Ascending aorta (tissue), 2 donors: ENCODE measurements at places on chromosomes 3 and 15.

- no peak for DNase-seq
These were observed 13.7 kb downstream of the PAK6 start for GRCh38 chr15:40252438-40253166.

DNA sequence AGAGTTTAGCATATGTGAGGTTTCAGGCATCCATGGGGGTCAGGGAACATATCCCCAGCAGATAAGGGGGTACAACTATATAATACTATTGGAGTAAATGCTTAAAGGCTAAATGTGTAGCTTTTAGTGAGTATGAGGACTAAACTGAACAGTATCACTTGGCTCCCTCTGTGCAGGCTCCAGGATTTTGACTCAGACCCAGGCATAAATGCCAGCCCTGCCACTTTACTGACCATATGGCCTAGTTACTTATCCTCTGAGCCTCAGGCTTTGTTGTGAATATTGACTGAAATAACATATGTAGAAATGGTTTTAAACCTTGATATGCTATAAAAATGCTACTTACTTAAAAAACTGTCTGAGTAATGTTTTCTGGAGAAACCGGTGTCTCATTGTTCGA lies 151.6 kb downstream of the CHST2 start:
- no peak for DNase-seq

GRCh38 chr3:78497021-78497420 lies 1270.8 kb downstream of the ROBO1 start:
- no peak for DNase-seq

DNA sequence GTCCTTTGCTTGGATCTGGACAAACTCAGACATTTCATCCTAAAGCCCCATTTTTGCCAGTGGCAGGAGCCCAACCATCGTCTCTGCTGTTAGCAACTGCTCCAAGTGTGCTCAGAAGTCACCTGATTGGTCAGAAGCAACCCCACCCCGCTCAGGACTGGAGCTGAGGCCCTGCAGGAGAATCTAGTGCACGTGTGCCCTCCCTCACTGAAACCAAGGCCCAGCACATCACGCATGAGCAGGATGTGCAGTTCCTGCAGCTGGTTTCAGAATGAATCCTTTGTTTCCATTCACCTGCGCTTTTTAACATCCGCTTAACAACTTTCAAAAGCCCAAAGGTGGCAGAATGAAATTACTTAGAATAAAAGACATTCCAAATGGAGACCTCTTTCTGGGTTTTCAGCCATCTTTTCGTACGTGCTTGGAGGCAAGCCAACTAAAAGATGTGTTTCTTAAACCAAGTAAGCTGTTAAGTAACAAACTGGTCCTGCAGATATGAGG lies 81.2 kb downstream of the SRGAP3 start:
- DNase-seq: no peak

GRCh38 chr3:56929809-56930615 lies 128.3 kb upstream of the ARHGEF3 start:
- DNase-seq: no peak

GRCh38 chr15:60223176-60223575 lies 174.6 kb downstream of the ANXA2 start:
- DNase-seq: no peak

DNA sequence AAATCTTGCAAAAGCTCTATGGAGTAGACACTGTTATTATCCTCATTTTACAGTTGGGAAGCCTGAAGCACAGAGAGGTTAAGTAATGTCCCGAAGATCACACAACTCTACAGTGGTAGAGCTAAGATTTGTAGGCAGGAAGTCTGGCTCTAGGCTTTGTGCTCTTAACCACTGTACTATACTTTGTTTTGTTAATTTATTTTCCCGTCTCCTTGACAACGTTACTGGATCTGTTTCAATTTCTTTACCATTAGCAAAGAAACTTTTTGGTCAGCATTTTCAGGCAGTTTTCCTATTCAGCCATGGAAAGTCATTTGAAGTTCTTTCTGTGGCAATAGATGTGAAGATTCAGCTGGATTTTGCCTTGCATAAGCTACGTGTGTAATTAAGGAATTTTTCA lies 51.7 kb downstream of the OTOL1 start:
- no peak for DNase-seq

DNA sequence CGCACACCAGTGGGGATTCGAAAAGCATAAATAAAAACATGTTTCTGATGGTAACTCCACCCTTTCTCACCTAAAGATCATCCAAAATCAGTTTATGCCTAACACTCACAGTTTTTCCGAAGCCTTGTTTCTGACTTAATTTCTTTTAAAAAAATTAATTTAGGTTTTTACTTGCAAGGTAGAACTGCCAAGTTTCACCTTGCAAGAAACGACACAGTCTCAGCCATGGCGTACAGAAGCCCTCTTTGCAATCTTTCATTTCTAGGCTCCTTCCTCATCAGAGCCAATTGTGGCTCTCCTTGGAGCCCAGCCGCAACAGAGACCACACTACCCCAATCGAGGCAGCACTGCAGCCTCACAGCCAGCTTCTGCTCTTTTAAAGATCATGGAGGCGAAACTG lies 31.0 kb upstream of the FEZF2 start:
- no peak for DNase-seq

DNA sequence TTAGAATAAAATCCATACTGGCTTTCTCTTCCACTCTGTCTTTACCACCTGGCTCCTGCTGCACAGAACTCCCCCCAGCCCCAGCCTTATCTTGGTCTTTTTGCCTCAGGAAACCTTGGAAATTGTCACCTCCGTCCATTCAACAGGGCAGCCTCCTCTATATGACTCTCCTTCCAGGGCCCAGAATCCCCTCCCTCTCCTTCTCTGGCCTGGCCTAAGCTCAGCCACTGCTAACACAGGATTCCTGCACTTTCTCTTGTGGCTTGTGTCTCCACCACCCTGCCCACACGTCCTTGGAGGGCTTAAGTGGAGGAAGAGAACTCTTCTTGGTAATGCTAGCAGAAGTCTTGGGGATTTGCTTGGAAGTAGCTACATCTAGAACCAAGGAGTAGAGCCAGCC lies 1.5 kb upstream of the IL17RD start:
- DNase-seq: no peak

GRCh38 chr3:127647166-127647844 lies 18.3 kb downstream of the PODXL2 start:
- no peak for DNase-seq

GRCh38 chr3:168991803-168992202 lies 671.7 kb downstream of the MECOM start:
- DNase-seq: no peak

- DNase-seq: no peak
These were observed 225.9 kb upstream of the DPH6 start for GRCh38 chr15:35771746-35772442.

DNA sequence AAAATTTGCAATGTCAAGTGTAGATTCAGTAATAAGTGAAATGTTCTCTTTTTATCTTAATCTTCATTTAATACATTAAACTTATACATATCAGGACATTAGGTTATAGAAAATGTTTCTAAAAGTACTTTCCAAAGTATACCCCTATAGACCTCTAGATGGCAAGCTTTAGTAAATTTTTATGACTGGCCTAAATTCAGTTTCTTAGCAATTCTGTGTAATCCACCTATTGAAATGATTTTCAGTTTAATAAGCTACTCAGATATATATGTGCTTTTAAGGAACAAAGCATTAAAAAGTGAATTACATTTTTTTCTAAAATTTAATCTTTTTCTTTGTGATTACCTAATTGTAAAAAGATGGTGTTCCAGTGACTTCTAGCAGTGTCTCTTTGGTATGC lies 342.2 kb downstream of the GBE1 start:
- no peak for DNase-seq

DNA sequence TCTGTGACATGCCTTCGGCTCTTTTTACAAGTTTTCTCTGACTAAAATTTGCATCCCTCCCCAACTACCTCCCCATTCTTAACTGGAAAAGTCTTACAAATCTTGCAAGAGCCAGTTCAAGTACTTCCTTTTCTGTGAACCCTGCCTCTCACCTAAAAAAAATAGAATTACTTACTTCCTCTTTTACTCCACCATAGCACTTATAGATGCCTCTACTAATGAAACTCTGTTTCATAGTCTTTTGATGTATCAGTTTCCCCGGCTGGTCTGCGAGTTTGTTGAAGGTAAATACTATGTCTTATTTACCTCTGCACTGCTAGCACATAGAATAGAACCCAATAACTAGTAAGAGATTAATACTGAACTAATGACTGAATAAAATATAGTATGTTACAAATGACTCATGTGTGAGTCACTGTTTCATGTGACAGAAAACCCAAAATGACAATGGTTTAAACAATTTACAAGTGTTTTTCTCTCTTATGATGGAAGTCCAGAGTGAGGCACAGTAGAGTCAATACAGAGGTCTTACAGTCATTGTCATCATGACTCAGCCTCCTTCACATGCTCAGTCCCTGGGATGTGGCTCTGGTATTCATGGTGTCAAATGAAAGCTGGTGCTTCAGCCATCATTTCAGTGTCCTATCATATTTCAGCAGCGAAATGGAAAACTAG lies 393.5 kb downstream of the RSL24D1 start:
- no peak for DNase-seq

- DNase-seq: no peak
These were observed 79.2 kb downstream of the TMEM108 start for GRCh38 chr3:133117342-133117741.

DNA sequence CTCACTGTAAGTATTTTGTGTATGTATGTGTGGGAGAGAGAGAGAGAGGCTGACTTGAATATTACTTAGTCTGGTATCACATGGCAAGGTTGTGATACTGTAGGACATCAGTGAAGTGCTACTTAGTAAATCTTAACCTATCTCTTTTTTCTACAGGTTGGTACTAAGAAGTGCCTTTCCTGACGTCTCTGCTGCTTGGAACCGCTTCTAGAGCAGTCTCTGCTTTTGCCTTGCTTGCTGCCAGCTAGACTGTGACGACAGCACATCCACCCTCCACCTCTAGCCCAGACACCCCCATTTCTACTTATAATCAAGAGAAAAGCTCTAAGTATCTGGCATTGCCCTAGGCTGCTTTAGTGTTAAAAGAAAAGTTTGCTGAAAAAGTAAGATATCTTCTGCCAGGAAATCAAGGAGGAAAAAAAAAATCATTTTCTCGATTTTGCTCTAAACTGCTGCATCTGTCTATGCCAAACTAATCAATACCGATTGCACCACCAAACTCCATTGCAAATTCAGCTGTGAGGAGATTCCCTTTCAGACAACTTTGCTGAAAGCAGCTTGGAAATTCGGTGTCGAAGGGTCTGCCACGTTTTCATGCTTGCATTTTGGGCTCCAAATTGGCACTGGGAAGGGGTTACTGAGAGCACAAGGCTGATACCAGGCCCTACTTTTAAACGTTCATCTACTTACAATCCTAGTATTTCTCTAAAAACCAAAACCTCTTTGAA lies 30.7 kb downstream of the MBNL1 start:
- DNase-seq: no peak

- peak; percentile 87 for DNase-seq
These were observed 234.6 kb downstream of the THRB start for GRCh38 chr3:24259901-24260512.

- no peak for DNase-seq
These were observed 85.6 kb upstream of the PIAS1 start for GRCh38 chr15:67968564-67968963.

GRCh38 chr3:32557640-32558352 lies 12.9 kb downstream of the DYNC1LI1 start:
- DNase-seq: no peak

DNA sequence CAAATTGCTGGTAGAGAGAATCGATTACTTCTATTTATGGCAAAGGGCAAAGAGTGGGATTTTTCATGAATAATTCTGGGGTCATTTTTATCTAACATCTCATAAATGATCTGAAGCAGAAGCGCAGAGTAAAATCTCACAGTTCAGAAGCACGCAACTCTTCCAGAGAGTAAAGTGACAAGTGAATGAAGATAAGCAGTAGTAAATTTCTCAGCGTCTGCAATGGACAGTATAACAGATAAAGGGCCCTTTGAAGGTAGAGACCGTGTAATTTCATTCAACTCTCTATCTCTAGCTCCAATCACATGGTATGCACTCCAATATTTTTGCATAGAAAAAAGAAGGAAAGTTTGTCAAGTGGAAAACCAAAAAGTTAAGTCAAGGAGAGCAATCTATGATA lies 521.1 kb upstream of the NECTIN3 start:
- DNase-seq: no peak

GRCh38 chr3:188021041-188021440 lies 132.9 kb upstream of the LPP start:
- no peak for DNase-seq

- no peak for DNase-seq
These were observed 60.7 kb downstream of the PCSK6 start for GRCh38 chr15:101428758-101429157.

- no peak for DNase-seq
These were observed 308.8 kb upstream of the PDZRN3 start for GRCh38 chr3:73933585-73933984.

- DNase-seq: no peak
These were observed 516.0 kb upstream of the IL12A start for GRCh38 chr3:159472611-159473010.

DNA sequence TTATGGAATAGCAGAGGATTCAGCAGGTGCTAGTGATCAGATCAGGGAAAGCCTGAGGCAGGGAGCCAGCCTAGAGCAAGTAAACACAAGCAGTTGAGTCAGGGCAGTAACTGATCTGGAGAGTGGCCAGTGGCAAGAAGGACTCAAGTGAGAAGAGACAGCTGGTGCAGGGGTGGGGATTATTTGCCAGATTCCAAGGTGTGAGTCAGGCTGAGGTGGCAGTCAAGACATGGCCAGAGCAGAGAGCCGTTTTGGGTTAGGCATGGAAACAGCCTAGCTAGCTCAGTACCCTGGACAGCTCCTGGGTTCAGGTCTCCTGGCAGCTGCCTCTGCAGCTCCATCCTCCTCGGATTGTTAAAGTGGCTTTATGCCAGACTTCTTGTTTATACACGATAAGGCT lies 281.9 kb upstream of the ONECUT1 start:
- DNase-seq: no peak

GRCh38 chr3:194494951-194495374 lies 8.2 kb upstream of the ATP13A3 start:
- DNase-seq: no peak

DNA sequence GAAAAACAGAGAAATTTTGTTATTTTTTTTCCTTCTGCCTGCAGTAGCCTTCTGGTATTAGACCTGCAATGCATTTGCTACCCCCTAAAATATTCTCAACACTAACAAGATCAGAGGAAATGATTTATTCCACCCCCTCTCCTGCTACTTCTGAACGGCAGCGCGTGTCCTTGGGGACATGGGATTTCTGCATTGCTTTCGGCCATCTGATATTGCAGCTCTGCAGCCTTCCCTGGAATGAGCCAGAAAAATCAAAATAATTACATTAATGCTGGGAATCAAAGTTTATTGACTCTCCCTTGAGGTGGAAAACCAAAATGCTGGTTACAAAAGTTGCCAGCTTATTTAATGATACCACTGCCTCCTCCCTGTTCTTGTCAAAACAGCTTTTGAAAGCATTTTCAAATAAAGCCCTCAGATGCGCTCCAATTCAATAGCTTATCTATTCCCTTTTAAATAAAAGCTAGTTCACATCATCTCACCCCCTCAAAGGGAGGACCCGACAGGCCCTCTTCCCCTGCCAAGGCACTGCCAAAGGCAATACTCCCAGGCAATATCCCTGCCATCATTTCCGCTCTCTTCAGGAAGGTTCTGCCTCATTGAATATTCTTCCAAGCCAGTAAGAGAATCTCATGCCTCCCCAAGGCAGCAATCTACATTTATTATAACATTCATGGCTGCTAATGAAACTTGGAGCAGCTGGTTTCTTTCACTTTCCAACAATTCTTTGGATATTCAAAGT lies 96.6 kb downstream of the FHIT start:
- DNase-seq: no peak

GRCh38 chr15:74408385-74408784 lies 25.4 kb downstream of the SEMA7A start:
- no peak for DNase-seq

- no peak for DNase-seq
These were observed 18.8 kb downstream of the CLASP2 start for GRCh38 chr3:33699275-33699674.
